ENCODE measurements at places on chromosomes 16 and 17.

GRCh38 chr17:61849674-61850073, 13.7 kb downstream of the BRIP1 start:
- DNase-seq: no peak

DNA sequence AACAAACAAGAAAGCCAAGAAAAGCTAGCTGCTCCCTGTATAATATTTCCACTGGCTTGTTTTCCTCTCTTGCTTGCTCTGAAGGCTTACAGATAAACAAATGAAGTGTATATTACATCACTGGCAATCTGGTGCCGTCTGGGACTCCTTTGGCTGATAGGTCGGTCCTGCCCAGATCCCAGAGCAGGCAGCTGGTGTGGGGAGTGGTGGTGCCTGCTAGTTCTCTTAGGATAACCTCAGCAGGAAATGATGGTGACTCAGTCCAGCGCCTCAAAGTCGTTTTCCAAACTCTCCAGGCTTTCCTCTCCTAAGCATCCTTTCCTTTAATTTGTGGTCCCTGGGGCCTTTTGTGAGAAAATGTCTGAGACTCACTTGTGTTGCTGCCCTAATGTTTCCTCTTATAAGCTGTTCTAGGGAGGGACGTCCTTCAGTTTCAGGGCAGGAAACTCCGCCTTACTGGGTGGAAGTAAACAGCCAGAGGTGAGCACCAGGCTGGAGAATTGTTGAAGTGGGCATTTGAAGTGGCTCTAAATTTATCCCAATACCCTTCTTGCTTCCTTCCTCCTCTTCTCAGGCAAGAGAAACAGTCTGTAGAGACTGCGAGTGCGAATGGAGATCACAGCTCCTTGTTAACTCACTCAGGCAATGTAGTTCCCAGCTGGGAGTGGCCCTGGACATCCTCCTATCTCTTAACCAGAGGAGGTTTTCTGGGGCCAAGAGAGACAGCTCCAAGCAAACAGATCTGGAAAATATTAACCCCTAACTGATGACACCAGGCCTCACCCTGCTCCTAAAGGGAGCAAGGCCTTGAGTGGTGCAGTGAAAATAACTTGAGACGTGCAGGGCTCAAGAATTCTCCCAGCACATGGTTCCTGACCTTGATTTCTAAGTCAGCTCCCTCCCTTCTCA, 34.9 kb downstream of the CD300LF start:
- no peak for DNase-seq

DNA sequence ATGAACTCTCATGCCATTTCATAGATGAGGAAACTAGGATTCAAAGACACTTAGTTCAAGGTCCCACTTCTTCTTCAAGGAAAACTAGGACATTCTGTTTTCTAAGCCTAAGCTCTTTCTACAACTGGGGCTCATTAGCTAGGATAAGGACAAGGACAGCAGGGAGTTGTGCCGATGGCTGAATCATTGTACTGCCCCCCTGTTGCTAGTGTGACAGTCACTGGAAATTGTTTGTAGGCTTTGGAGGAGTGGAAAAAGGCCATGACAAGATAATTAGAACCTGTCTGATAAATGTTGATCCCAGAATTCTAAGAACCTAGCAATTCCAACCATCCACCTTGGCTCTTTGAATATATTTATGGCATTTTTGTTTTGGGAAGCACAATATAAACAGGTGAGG, 445.7 kb downstream of the CDH8 start:
- no peak for DNase-seq

- no peak for DNase-seq
Observed at GRCh38 chr16:75593308-75593707, 27.1 kb downstream of the GABARAPL2 start.

- DNase-seq: no peak
Observed at GRCh38 chr17:82056729-82057621, 5.3 kb downstream of the GPS1 start.

DNA sequence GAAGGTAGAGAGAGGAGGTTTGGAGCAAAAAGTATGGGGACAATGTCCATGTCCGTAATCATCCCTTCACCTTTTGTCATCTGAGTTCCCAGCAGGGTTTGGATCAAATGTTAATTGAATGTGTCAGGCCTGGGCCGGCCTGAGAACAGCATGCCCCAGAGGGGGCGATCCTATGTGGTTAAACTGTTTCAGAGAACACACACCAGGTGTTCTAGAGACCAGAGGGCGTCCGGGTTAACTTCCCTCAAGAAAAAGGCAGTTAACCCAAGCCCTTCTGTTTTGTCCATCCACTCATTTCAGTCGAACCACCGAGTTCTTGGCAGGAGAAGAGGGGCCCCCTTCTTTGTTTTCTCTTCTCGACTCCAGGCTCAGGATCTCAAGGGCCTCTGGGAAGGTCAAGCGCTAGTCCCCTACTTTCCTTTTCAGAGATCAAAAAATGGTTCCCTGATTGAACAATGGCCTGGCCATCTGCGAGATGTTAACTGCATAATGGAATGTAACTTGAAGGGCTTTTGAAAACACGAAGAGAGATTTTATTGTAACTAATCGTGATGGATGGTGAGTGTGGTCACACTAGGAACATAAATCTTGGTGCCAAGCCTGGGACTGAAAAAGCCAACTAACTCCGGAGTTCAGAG, 142.5 kb downstream of the IRX3 start:
- DNase-seq: no peak

DNA sequence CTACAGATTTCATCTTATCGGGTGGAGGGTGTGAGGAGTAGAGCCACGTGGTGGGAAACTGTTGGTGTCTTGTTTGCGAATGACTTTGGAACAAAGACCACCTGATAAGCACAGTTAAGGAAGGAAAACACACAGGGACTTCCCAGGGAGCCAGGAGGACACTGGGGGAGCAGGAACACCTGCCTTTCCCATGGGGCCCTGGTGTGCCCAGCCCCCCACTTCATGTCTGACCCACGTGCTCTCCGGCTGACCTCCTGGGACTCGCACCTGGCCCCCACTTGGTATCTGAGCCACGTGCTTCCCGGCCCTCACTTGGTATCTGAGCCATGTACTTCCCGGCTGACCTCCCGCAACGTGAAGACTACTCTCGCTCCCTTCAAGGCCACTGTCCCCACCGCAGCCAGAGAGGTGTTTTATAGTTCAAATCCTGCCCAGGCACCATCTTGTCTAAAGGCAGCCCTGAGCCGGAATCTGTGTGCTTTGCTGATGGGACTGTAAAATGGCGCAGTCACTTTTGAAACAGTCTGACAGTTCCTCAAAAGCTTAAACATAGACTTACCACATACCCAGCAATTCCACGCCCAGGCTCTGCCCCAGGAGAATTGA, 5.4 kb upstream of the CSNK1D start:
- no peak for DNase-seq

DNA sequence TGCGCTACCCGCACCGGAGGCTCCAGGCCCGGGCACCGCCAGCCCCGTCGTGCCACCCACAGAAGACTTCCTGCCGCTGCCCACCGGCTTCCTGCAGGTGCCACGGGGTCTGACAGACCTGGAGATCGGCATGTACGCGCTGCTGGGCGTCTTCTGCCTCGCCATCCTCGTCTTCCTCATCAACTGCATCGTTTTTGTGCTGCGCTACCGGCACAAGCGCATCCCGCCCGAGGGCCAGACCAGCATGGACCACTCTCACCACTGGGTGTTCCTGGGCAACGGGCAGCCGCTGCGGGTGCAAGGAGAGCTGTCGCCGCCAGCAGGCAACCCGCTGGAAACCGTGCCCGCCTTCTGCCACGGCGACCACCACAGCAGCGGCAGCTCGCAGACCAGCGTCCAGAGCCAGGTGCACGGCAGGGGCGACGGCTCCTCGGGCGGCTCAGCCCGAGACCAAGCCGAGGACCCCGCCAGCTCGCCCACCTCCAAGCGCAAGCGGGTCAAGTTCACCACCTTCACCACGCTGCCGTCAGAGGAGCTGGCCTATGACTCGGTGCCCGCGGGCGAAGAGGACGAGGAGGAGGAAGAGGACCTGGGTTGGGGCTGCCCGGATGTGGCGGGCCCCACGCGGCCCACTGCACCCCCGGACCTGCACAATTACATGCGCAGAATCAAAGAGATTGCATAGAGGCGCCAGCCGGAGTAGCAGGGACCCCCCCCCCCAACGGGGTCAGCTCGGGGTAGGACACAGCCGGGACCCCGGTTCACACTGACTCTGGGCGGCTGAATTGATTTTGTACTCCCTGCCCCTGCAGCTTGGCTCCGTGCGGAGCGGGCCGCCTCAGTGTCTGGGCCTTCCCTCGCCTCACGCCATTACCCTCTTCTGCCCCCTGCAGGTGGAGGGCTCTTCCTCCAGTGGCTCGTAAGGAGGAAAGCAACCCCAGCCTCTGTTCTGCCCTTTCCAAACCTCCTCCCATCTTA, 58.5 kb downstream of the TMEM132E start:
- DNase-seq: peak; percentile 69

DNA sequence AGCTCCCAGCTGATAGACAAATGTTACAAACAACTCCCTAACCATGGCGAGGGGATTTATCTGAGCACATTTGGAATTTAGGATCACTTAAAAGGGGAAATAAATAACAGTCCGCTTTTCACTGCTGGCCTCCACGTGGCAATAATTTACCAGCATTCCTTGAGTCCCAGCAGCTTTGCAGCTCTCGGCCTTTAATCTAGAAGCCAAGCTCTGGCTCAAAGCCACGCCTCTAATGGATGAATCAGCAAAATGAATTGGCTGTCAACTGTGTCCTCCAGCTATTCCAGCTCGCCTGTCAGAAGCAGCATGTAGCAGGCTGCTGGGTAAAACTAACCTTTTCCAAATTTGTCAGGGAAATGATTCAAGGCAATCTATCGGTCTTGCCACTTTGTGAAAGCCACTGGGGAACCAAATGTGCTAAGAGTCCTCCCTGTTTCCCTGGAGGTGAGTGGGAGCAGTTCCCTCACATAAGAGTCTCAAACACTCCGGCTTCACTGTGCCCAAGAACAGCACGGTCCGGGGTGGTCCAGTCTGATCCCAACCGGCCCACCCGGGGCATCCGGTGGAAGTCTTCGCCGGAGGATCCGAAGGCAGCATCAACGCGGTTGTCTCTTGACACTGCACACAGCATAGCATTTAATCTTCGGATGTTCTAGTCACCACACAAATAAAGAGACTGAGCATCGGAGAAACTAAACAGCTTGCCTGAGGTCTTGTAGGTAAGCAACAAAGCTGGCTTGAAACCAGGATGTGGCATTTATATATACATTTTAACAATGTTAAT, 143.3 kb downstream of the PARN start:
- no peak for DNase-seq

GRCh38 chr17:67044016-67044772, at the start of gene CACNG1:
Gene CACNG1, plus strand, starts transcription at chr17:67044554. Its CDS starts 107 bp downstream, at chr17:67044661.
- DNase-seq: no peak

GRCh38 chr16:8928467-8928957, 35.2 kb downstream of the USP7 start:
- no peak for DNase-seq

- DNase-seq: no peak
Observed at GRCh38 chr17:30360086-30360808, 18.5 kb upstream of the CPD start.

DNA sequence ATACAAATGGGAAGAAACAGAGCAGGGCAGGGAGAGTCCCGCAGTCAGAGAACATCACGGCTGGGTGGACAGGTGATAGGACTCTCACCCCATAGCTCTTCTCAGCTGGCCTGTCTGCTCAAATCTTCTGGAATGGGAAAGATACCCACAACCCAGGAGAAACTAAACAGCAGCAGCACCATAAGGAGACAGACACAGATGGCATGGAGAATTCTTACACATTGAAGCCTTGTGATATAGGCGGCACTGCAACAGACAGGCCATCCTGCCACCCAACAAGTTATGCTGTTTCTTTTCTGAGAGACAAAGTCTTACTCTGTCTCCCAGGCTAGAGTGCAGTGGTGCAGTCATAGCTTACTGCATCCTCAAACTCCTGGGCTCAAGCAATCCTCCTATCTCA, 8.6 kb upstream of the ANKRD40CL start:
- DNase-seq: no peak

GRCh38 chr17:75876190-75876937, 2.0 kb downstream of the TRIM47 start:
- DNase-seq: peak; percentile 69

DNA sequence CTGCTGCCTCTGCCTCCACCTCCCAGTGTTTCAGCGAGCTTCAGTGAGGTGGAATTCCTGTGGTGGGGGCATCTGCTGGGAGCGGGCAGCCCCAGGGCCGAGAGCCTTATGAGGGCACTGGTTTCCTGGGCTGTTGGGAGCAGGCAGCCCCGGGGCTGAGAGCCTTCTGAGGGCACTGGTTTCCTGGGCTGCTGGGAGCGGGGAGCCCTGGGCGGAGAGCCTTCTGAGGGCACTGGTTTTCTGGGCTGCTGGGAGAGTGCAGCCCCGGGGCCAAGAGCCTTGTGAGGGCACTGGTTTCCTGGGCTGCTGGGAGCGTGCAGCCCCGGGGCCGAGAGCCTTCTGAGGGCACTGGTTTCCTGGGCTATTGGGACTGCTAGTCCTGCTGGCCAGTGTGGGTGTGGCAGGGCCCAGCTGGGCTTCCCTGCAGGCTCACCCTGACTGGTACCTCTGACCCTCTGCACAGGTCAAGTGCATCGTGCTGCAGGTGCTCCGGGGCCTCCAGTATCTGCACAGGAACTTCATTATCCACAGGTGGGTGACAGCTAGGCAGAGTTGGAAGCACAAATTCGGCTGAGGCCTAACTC, 5.6 kb downstream of the CDK10 start:
- DNase-seq: no peak

GRCh38 chr17:82889496-82890338, 49.9 kb upstream of the ZNF750 start:
- no peak for DNase-seq

- peak; percentile 7 for DNase-seq
Observed at GRCh38 chr17:51764387-51764971, 394.0 kb downstream of the CA10 start.

DNA sequence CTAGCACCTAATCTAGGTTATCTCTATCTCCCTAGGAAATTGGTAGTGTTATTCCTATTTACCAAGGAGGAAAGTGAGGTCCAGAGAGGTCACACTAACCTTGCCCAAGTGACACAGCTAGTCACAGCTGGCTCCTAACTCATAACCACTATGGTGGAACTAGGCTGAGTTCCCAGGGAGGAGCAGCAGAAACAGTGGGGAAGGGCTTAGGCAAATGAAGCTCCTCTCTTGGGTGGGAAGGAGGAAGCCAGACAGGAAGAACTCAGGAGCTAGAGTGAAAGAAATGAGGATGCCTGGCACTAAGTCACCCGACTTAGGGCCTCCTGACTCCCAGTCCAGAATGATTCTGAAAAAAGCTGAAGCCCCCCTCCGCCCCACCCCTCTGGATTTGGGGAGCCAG, 34.5 kb downstream of the PSME3IP1 start:
- DNase-seq: no peak

- DNase-seq: no peak
Observed at GRCh38 chr16:7571366-7571765, 238.7 kb downstream of the RBFOX1 start.

Data from T follicular helper cell (primary cell).